ENCODE measurements at places on chromosomes 6 and 20.

DNA sequence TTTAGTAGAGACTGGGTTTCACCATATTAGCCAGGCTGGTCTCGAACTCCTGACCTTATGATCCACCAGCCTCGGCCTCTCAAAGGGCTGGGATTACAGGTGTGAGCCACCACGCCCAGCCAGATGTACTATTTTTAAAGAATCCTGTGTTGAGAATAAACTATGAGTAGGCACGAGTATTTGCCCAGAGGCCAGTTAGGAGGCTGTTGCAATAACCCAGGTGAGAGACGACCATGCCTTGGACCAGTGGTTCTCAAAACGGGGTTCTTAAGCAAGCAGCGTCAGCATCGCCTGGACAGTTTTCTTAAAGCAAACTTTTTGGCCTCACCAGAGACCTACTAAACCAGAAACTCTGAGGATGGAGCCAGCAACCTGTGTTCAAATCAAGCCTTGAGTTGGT lies 258.8 kb downstream of the ZNF217 start:
- no peak for DNase-seq

GRCh38 chr6:165679326-165679725 lies 16.3 kb upstream of the PDE10A start:
- no peak for DNase-seq

- DNase-seq = no peak
Measured at GRCh38 chr6:136127873-136128272, 122.2 kb downstream of the MTFR2 start.

- DNase-seq = no peak
Measured at GRCh38 chr6:143451531-143451930, 926 bp downstream of the PEX3 start.

- no peak for DNase-seq
Measured at GRCh38 chr20:19876828-19877460, 118.9 kb downstream of the RIN2 start.

DNA sequence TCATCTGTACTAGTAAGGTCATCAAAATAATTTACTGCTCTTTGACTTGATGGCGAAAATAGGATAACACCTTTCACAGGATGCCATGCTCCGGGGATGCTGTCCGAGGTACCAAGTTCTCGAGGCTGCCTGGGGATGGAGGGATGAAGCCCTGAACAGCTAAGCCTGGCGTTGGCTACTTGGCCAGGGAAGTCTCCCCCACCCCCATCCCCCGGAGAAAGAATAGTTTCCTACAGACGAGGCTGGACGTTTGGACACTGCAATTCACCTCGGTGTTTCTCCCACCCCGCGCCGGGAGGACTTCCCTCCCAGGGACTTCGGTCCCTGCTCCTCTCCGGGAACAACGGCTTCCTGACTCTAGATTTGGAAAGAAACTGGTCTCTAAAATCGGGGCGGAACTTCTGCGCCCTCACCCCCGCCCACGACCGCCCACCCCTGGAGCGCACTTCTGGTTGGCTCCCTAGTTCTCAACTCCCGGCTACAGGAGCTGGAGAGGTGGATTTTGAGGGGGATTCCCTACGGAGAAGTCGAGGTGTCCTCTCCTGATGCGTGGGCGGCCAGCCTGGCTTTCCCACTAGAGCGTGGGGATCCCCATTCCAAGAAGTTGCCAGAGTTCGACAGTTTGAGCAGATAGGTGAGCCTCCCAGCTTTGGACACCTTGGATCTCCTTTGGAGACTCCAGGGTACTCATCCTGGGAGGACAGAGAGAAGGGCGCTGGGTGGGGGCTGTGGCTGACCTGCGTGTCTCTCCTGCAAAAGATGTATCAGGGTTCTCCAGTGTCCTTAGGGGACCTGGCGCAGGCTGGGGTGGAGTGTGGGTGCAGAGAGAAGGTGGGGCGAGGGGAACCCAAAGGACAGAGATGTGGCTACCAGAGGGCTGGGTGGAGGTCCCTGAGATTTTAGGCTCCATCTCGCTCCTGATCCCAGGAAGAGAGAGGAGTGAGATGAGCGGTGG lies 1.1 kb downstream of the PCSK2 start:
- no peak for DNase-seq

DNA sequence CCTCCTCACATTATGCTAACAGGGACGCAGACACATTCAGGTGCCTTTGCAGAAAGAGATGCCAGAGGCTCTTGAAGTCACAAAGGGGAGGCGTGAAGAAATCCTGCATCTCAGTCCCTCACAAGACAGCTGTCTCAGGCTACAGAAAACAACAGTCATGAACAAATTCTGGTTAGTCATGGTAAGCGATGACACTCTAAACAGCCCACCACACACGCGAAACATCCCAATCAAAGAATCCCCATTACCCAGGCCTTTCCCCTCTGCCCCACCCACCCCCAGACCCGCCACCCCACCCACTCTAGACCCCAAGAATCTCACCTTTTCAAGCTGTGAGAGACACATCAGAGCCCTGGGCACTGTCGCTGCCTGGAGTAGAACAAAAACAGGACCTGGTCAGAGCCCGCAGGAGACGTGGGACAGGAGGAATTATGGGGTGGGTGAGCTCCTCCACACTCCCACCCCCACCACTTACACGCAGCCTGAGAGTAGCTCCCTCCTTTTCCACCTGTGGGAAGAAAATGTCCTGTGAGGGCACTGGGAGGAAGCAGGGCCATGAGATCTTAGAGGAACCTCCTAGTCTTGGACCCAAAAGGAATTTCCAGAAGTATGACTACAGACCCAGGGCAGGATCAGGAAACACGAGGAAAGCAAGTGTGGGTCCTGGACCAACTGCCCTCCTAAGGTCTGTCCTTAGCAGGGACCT lies 2.7 kb downstream of the HLA-B start:
- DNase-seq = no peak

DNA sequence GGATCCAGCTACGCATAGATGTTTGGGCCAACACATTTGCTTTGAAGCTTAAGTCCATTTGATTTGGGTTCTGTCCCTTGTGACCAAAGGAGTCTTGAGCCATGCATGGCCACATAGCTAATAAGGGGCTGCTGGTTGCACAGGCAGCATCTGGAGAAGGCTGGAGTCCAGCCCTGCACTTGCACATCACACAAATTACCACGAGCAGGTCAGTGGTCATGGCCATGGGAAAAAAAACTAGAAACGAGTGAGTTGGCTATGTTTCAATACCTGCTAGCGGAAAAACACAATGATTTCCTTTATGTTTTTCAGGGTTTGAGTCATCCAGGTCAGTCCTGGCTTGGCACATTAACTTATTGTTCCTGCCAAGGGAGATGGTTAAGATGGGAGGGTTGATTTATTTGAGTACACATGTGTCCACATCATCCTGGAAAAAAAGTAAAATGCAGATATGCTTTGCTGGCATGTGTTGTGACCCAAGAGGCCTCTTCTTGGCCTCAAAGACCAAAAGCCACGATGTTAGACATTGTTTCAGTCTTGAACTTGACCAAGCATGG lies 5.6 kb upstream of the STX16 start:
- no peak for DNase-seq

Data from stimulated activated CD4-positive, alpha-beta T cell treated with anti-CD3 and anti-CD28 coated beads, Interleukin-12 subunit alpha, Interleukin-12 subunit beta, amount 100 ng/mL, for 24 hours (primary cell).